Activated CD4-positive, alpha-beta T cell treated with anti-CD3 and anti-CD28 coated beads, Interleukin-2, amount 10 ng/mL, durations not matched to agents 24 days and 14 days (primary cell): ENCODE measurements at places on chromosomes 11 and 22.

GRCh38 chr11:123258877-123259276, 63.8 kb upstream of the CLMP start:
- H3K36me3 ChIP-seq = no peaks in the 10 kb centered on the region
- H3K27ac ChIP-seq = no peak overlapping the region
- no peak overlapping the region for H3K4me3 ChIP-seq
- no peak for DNase-seq
- H3K4me1 ChIP-seq = peaks cover 4% of the 10 kb centered on the region

DNA sequence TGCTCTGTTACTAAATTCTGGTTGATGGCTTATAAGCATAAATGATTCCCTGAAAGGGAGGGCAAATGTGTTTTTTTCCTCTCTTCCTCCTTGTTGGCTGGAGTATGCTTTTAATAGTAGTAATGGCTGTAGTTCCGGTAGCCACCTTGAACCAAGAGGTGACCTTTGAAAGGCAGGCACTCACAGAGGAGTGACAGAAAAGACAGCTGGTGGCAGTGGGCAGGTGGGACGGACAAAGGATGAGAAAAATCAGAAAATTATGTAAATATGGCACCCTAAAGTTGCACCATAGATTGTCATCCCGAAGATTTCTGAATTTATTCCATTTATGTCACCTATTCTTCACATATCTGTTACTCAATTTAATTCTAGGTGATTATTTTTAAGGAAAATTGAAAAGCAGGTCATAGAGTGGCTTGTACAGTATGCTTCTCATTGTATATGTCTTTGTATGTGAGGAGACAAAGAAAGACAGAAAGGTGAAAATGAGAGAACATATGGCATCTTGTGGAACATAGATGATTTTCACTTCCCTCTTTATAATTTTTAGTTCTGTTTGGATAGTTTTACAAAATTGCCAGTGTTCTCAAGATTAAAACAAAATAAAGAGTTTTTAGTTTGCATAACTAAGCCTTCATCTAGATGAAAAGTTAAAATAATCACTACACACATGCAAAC, 17.0 kb downstream of the CASP12 start:
- no peak overlapping the region for H3K27ac ChIP-seq
- H3K4me1 ChIP-seq = peaks cover 27% of the 10 kb centered on the region

- DNase-seq = no peak
- peaks cover 71% of the 10 kb centered on the region for H3K4me1 ChIP-seq
- peak overlapping the region; percentile 6 for H3K4me3 ChIP-seq
- no peaks in the 10 kb centered on the region for H3K27me3 ChIP-seq
These were observed 14.2 kb downstream of the IGSF9B start for GRCh38 chr11:133942577-133942976.

- H3K27ac ChIP-seq = no peak overlapping the region
- no peaks in the 10 kb centered on the region for H3K4me1 ChIP-seq
- H3K27me3 ChIP-seq = no peaks in the 10 kb centered on the region
- no peak for DNase-seq
- H3K36me3 ChIP-seq = no peaks in the 10 kb centered on the region
These were observed 45.6 kb downstream of the LRRC4C start for GRCh38 chr11:41413843-41414242.
